ENCODE measurements at places on chromosomes 12 and 14. TPM values are rescaled to one million over a fixed set of nuclear protein-coding genes. Genes with fewer than 3 reads are reported as not detected.

DNA sequence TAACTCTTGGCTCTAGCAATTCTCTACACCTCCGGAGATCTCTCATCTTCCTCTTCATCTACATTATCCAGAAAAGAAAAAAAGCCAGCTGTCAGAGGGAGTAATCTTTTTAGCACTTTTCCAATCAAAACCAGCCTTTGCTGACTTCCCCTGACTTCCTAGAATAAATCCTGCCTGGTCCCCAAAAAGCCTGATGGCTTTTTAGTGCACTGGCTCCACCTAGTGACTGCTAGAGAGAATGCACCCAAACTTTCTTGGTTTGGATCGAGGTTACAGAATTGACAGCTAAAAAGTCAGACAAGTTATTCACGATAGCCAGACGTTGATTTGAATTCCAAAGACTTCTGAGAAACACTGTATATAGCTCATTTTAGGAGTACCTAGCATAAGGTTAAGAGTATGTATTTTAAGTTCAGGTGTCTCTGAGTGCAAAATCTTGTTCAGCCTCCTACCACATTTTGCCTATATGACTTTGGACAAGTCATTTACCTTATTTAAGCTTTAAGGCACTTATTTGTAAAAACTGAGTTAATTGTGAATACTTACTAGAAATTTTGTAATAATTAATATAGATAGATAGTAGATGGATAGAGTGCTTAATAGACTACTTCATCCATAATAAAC is 185.7 kb upstream of the GRIN2B start:
- no peak for DNase-seq

- DNase-seq: no peak
These were observed 309.4 kb downstream of the MDGA2 start for GRCh38 chr14:47366006-47366405.

The CLEC4E gene
- 6.7 TPM for total RNA-seq

DNA sequence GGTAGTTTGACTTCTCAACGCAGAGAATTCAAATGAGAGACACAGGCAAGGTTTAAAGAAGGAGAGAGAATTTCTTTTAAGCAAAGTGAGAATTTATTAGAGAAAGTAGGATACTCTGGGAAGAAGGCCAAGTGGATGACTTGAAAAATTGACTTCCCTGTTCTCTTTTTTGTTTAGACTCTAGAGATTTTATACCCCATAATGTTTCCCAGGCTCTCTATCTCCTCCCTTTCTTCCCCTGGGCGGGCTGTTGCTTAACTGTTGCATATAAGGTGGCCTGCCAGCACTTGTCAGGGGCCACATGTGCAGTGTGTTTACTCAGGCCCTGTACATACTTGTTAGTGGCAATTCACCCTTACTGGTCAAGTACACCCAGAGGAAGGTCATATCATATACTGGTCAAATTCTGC is 403.7 kb downstream of the SLC6A15 start:
- DNase-seq: no peak

The KERA gene
- total RNA-seq: not detected

- no peak for DNase-seq
These were observed 12.8 kb downstream of the EPYC start for GRCh38 chr12:90991952-90992465.

The CARMIL3 gene
- total RNA-seq: 0.07 TPM

DNA sequence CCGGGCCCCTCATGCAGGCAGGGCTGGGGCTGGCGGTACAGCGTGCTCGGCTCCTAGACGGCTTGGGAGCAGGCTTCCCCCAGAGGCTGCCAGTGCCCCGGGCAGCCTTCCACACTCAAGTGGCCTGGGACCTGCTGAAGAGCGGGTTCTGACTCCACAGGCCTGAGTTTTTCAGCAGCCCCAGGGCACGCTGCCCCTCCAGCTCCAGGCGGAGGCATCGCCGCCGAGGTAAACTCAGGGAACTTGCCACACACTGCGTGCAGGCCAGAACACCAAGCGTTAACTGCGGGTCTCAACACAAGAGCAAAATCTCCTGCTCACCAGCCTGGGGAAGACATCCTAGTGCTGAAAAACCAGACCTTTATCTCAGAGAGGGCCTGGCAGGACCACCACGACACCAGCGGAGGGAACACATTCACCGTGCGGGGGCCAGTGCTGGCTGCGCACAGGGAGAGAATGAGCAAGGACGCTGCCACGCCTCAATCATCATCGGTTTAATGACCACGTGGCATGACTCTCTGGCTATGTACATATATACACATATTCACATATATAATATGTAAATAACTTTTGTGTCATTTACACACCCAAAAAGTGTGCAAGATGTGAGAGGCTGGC is 21.3 kb downstream of the PSMC1 start:
- DNase-seq: no peak

DNA sequence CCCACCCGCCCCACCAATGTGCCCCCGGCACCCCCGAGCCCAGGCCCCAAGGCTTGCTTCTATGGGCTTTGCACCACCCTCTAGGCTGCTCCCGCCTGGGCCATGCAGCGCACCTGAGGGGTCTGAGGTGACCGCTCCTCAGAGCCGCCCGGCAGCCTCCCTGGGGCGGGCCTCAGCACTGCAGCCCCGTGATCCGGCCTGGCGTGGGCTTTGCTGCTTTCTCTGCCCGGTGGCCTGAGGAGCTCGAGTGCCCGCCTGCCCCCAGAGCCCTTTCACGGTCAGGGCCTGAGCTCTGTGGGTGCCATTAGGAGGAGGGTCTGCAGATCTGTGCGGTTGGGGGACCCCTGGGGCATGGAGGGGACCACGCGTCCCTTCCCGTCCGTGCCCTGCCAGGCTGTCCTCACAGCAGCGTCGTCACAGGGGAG is 6.2 kb downstream of the MTA1 start:
- DNase-seq: no peak

DNA sequence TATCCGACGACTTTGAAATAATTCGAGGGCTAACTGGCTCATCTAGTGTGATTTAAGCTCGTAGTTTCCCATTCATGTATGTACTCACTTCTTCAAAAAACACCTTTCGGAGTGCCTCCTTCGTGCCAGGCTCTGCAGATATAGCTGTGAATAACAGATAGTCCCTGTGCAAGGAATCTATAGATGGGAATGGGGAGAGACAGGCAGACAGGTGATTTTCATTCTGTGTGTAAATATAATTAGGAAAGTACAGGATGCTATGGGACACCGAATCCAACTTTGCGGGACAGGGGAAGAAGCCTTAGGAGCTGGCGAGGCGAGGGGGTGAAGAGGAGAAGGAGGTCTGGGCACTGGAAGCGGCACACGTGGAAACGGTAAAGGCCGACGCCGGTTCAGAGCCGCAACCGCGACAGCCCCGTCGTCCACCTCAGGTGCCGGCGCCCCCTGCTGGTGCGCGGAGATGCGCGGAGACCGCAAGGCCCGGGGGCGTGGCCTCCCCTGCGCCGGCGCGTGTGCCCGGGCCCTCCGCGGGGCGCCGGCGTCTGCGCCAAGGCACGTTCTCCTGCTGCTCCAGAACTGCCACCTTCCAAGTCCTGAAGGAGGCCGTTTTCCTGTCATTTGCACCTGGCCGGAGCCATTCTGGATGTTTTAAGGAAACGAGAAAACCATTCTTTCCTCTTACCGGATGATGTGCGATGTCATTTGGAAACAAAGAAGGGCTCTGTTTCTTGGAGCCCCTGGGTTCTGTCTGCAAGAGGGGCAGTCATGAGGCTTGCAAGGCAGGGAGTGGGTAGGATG is 18.0 kb upstream of the CACNA1C start:
- no peak for DNase-seq

The OR6C75 gene
- total RNA-seq: 0.29 TPM

- no peak for DNase-seq
These were observed 11.0 kb upstream of the TBPL2 start for GRCh38 chr14:55451398-55451797.

DNA sequence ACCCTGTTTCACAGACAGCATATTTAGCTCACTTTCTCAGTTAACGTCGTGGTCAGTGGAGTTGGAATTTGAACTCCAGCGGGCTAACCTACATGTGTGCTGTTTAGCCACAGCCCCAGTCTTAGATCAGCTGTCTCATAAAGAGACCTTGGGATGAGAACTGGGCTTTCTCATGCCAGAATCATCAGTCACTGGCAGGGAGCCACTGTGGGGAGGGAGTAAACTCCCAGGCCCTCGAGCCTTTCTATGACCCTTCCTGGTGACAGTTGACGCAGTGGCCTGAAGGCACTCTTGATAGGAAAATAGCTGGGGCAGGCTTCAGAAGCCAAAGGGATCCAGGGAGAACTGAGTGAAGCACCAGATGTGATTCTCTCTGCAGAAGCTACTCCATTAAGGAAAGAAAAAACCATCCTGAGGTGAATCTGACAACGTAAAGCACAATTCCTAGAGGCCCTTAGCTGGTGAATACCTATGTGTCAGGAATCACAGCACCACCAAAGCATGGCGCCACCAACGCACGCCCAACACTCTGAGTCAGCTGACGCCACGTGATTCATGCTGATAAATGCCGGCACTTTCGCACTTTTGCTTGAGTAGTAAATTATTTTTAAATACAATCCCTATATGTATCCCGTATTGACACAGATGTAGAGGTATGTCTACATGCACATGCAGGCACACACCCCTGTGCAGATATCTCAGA is 279.6 kb upstream of the TMEM132C start:
- no peak for DNase-seq

GRCh38 chr12:44159216-44159615 is 323.3 kb downstream of the TMEM117 start:
- DNase-seq: no peak

DNA sequence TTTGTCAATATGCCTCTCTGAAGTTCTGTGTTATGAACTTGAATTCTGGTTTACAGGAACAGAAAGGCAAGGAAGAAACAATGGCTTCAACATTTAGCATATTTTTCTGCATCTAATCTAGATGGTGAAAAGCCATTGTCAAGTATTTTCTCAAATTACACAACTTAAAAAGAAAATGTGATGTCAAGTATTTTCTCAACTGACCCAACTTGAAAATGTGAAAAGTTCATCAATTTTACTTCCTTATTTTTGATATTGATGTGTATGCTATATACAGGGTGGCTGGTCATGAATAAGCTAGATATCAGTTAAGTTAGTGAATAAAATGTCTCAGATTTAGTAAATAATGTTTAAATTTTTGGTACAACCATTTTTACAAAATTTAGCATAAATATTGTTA is 196.7 kb downstream of the ALX1 start:
- DNase-seq: no peak

DNA sequence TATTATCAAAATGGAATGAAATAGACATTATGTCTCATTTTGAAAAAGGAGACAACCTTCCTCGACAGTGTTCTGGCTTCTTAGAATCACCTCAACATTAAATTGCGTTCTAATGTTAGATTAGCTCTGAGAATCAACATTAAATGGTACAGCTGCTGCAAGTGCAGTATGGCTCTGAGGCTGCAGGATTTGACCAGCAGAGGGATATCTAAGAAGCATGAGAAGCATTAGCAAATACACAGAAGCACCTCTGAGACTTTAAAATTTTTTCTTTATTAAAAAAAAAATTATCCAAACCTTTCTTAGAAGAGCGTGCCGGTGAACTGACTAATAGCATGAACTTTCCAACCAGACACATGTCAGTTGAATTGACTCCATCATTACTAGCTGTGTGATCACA is 253.4 kb upstream of the LRIG3 start:
- no peak for DNase-seq

- DNase-seq: peak; percentile 73
These were observed 49.9 kb upstream of the PLEKHG3 start for GRCh38 chr14:64654246-64654900.

GRCh38 chr12:41983394-41983793 is 161.3 kb downstream of the GXYLT1 start:
- DNase-seq: no peak

Measured in epithelial cell of proximal tubule (primary cell).